ENCODE measurements at places on chromosomes 11 and 22. TPM values are rescaled to one million over a fixed set of nuclear protein-coding genes. Genes with fewer than 3 reads are reported as not detected.

SCN4B gene
- not detected for polyA plus RNA-seq

CDON gene
- polyA plus RNA-seq, result 0.30 TPM

LMNTD2 gene
- polyA plus RNA-seq, result 29.6 TPM

CHRNA10 gene
- 2.1 TPM for polyA plus RNA-seq

PRG3 gene
- not detected for polyA plus RNA-seq

MRPL49 gene
- 39.6 TPM for polyA plus RNA-seq

SEPTIN3 gene
- polyA plus RNA-seq, result 0.06 TPM

TSPO gene
- 61.5 TPM for polyA plus RNA-seq

PDGFB gene
- 0.04 TPM for polyA plus RNA-seq

SLC43A3 gene
- 8.0 TPM for polyA plus RNA-seq

STK33 gene
- 8.0 TPM for polyA plus RNA-seq

RTN4RL2 gene
- 0.13 TPM for polyA plus RNA-seq
